ENCODE measurements at places on chromosomes 3 and 15. TPM values are rescaled to one million over a fixed set of nuclear protein-coding genes. Genes with fewer than 3 reads are reported as not detected.
A peak's percentile ranks its signal among the peaks of the same experiment; 100 is the strongest.

The ACTRT3 gene
- total RNA-seq, result 2.2 TPM

- H3K4me1 ChIP-seq, result no peaks in the 10 kb centered on the region
- H3K36me3 ChIP-seq, result peaks cover 41% of the 10 kb centered on the region
- no peak for DNase-seq
- no peaks in the 10 kb centered on the region for H3K27me3 ChIP-seq
- peak overlapping the region; percentile 98 for H3K4me3 ChIP-seq
These were observed 1.6 kb downstream of the BBX start for GRCh38 chr3:107524326-107524840.

DNA sequence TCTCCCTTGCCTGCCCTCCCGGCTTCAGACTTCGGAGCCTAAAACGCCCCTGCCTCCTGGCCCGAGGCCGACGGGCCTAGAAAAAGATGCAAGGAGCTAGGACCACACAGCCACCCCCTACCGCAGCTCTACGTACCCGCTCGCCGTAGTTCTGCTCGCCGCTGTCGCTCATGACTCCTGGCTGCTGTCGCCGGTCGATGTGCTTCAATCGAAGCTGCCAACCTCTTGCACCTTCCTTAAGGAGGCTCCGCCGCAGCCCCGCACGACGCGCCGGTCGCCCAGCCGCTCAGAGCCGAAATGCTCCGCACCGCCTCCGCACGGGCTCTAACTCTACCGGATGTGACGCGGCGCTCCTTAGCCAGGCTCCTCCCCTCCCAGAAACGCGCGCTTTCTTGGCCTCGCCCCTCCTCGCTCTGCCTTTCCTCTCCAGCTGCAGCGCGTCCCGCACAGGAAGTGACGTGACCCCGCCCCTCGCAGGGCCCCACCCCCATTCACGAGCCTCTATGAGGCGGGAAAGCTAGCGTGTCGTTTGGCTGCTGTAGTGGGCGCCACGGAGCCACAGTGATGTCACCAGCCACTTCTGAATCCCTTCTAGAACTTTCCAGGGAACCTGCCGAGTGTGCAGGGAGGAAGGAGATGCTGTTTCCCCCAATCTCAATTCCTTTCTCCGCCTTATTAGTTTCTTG is at the start of gene TRA2B:
Gene TRA2B (minus strand): TSS at position 326 of the 686 bp plus-strand sequence. CDS start 154 bp downstream, at position 172.
- peak within 1 kb of the TSS; percentile 95 for H3K4me3 ChIP-seq
- DNase-seq, result peak; percentile 100
- peak within 1 kb of the TSS; percentile 99 for H3K27ac ChIP-seq
- H3K27me3 ChIP-seq, result no peaks in the 10 kb centered on the region
- peaks cover 32% of the 10 kb centered on the region for H3K4me1 ChIP-seq
- peaks cover 47% of the 10 kb centered on the region for H3K36me3 ChIP-seq

GRCh38 chr15:93987068-93987467 is 244.3 kb upstream of the MCTP2 start:
- H3K27me3 ChIP-seq, result no peaks in the 10 kb centered on the region
- H3K36me3 ChIP-seq, result no peaks in the 10 kb centered on the region
- no peaks in the 10 kb centered on the region for H3K4me1 ChIP-seq
- DNase-seq, result no peak

DNA sequence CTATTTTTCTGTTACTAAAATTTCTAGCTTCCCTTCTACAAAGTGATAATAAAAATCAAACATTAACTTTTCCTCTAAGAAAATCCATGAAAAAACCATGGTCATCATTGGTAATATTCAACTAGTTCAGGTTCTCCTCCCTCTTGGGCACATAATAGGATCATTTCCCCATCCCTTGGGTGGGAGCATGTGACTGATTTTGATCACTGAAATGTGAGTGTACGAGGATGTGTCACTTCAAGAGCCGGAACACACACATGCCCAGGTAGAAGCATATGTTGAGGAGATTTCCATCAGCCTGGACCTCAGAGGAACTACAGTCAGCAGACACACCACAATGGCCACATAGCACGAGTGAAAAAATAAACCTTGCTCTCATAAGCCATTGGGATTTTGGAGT is 36.1 kb downstream of the AP3S2 start:
- peak overlapping the region; percentile 31 for H3K4me3 ChIP-seq
- H3K27ac ChIP-seq, result peak overlapping the region; percentile 36
- peaks cover 32% of the 10 kb centered on the region for H3K4me1 ChIP-seq

DNA sequence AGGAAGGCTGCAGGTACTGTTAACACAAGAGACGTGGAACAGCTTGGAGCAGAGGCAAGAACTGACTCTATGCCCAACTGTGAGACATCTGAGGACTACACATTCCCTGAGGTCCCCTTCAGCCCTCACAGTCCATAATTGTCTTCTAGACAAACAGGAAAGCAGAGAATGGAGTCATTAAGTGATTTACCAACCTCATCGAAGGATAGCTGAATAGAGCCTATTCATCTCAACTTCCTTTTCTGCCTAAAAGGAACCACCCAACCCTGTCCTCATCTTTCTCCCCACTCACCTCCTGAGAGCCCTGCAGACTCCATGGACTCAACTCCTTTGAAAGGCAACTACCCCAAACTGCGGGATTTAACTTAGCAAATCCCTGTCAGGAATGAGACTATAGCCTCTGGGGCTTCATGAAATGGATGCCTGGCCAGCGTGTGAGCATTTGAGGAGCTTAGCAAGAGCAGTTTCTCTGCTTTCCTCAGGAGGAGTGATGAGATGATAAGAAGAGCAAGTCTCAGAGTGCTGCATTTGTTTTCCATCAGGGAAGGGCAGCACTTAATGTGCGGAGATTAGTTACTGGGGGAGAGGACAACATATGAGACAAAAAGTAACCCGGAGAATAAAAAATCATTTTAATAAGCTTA is 61.5 kb upstream of the FILIP1L start:
- no peak overlapping the region for H3K4me3 ChIP-seq
- H3K36me3 ChIP-seq, result no peaks in the 10 kb centered on the region
- H3K27me3 ChIP-seq, result no peaks in the 10 kb centered on the region
- H3K27ac ChIP-seq, result no peak overlapping the region

GRCh38 chr3:196454935-196455334 is 22.7 kb upstream of the UBXN7 start:
- no peaks in the 10 kb centered on the region for H3K36me3 ChIP-seq
- H3K4me1 ChIP-seq, result no peaks in the 10 kb centered on the region
- H3K27ac ChIP-seq, result no peak overlapping the region
- H3K27me3 ChIP-seq, result no peaks in the 10 kb centered on the region

- no peaks in the 10 kb centered on the region for H3K36me3 ChIP-seq
- H3K4me3 ChIP-seq, result no peak overlapping the region
- no peak for DNase-seq
These were observed 50.0 kb upstream of the GCNT3 start for GRCh38 chr15:59561547-59561946.

Data from Calu3 (cell line).